NCI-H2081 treated with DMSO at 0.1 percent for 48 hours (cell line): ENCODE measurements at places on chromosomes 6 and 20.

DNA sequence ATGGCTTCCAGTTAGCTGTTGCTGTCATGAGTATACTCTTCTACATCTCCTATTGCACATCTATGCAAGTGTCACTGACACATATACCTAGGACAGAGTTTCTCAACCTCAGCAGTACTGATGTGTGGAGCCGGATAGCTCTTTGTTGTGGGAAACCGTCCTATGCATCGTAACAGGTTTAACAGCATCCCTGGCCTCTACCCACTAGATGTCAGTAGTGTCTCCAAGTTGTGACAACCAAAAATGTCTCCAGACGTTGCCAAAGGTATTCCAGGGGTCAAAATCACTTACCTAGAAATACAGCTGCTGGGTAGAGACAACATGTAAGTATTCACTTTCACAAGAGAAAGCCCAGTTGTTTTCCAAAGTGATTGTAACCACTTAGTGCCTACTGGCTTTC, 637.6 kb downstream of the RNF144B start:
- peak; percentile 9 for DNase-seq

GRCh38 chr6:109526905-109527628, 44.0 kb upstream of the ZBTB24 start:
- DNase-seq = peak; percentile 4

DNA sequence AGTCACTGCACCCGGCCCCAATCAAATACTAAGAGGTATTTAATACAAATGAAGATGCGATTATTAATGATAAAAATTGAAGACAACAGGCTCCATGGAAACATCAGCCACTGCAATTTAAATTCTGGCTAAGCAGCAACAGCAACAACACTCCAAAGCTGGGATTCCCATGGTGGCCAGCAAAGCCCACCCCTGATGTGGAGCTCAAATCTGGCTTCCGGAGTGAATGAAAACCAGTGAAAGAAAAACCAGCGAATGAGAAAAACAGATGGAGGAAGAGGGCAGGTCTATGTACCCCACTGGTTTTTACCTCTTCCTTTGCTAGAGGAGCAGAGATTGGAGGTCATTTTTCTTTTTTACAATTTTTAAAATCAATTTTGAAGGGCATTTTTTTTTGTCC, 135.9 kb upstream of the PDE10A start:
- DNase-seq = no peak

DNA sequence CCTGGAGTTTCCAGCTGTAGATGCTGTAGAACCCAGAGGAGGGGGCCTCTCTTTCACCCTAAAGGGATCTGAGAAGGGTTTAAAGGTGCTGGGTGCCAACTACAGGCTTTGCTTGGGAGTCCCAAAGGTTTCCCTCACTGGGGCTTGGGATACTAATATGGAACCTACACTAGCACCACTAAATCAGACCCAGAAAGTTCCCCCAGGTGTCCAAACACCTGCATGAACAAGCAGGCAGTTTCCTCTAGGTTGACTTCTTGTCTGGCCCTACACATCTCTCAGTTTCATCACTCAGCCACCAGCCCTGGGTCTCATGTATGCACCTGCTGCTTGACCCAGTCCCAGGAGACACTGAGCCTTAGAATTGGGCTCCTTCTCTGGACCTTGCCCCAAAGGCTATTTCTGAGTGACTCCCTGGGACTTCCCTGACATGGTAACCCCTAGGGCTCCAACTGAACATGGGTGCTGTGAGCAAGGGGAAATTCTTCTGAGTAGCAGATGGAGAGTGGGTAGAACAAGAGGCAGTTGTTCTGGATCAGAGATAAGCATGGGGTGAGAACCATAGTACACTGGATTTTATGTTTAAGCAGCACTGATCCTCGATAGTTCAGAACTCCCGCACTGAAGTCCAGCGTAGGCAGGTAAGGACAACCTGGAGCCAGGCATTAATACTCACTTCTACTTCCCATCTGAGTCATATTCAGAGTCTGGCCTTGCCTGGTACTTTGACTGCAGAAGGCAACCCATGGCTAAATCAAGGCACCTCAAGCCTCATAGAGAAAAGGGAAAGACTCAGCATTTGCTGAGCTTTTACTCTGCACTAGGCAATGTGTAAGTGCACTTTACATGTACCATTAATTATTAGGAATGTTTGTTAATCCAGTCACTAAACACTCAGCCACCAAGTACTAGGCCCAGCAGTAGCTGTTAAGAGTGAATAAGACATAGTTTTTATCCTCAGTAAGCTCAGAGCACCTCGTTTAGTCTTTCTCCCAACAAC, 16.8 kb downstream of the BCL2L1 start:
- DNase-seq = no peak

DNA sequence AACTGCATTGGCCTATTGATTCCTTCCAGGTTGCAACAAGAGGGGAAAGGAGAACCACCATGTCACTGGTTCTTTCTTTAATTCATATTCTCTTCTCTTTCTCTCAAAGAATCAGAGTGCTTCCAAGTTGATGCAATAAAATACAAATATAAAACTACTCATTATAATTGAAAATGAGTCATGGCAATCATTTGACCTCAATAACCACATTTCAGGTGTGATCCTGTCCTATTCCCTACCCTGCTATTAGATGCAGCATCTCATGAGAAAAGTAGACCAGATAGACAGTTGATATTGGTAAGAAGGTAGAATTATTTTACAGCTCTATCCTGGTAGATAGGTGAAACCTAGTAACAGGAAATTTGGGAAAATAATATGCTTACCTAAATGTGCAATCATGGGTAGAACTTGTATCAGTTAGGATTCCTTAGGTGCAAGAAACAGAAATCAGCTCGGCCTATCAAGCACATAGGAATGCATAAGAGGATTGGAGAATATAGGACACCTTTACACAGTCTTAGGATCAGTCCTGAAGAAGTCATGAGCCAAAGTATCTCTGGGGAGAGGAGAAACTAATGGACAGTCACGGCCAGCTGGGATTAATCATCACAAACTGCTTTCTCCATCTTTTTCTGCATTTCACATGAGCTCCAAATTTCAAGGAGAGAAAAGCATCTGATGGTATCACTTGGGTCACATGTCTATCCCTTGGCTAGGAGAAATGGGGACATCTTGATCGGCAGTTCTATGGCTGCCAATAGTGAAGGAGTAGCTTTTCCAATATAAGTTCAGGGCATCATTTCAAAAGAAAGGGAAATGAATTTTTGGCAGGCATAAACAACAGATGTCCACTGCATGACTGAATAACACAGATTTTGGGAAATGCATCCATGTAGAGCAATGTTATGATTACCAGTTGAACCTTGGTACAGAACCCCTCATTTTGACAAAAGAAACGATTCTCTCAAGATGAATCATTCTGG, 19.3 kb upstream of the RNF146 start:
- DNase-seq = no peak

GRCh38 chr6:81864124-81864523, 111.6 kb upstream of the TENT5A start:
- DNase-seq = no peak

DNA sequence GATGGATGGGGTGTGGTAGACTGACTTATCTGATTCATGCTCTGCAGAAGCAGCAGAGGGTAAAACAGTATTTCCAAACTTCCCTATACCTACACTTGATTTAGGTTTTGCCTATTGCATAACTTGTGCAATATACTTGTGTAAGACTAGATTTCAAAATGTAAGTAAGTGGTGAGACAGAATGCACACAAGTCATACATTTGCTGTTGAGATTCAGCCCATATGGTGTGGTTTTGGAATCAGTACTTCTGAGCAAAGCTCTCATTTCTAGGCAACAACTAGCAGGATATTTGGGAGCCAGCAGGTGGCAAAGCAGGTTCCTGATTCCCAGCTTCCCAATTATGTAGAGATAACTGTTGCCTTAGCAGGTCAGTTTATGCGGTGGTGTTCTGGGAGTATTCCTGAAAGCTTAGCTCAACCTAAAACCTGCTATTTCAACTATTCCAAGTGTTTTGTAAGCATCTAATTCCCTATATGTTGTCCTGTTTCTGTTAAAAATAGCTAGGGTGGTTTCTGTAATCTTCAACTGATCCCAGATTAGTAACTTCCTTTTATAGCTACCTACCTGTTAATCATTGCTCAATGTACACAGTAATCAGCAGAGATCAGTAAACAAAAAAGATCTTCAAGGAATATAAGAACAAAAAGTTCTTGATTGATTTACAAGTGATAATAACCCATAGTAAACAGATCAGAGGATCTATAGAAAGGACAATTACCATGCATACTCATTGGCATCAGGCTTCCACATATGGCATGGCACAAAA, 8.5 kb upstream of the FABP7 start:
- no peak for DNase-seq

DNA sequence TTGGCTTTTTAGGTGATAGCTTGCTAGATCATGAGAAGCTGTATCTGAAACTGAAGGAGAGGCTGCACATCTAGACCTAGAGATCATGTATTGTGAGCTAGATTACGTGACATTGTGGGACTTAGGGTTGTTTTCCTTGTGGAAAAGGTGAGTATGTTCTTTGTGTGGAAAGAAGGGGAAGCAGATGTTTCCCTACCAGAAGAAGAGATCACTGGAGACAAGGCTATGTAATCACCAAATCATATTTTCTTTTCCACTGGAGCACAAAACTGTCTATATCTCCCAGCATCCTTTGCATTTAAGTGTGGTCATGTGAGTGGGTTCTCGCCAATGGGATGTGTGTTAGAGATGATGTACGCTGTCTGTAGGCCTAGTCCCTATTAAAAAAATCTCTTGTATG, 7.0 kb upstream of the EPB41L2 start:
- no peak for DNase-seq

GRCh38 chr6:134546962-134547645, 229.2 kb upstream of the SGK1 start:
- no peak for DNase-seq

- DNase-seq = no peak
Observed at GRCh38 chr20:53579581-53580375, 13.9 kb downstream of the ZNF217 start.

- no peak for DNase-seq
Observed at GRCh38 chr20:39528436-39528835, 566.3 kb downstream of the DHX35 start.

DNA sequence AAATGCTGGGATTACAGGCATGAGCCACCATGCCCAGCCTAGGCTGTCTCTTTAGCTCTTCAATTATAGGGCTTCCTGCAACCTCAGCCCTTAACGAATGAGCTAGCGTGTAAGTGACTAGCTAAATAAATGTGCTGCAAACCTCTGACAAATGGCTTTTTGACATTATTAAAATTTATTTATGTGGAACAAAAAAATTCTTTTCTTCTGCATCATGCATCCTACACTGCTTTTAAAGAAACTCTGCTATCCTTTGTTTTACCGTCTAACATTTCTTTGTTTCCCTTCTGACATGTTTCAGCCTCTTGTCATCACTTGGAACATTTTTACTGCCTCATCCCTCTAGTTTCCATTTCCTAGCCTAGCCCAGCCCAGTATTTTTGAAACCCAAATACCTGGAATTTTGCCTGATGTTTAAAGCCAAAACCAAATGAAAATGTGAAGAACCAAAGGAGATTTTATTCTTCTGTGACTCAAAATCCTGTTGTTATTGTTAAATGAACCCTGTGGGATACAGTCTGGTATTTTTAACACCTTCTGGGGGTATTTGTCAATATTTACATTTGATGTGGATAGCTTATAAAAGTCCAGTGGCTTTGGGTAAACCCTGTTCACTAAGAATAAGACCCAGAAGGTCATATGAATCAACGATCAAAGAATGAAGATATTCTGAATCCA, 9.5 kb downstream of the NT5E start:
- DNase-seq = no peak

DNA sequence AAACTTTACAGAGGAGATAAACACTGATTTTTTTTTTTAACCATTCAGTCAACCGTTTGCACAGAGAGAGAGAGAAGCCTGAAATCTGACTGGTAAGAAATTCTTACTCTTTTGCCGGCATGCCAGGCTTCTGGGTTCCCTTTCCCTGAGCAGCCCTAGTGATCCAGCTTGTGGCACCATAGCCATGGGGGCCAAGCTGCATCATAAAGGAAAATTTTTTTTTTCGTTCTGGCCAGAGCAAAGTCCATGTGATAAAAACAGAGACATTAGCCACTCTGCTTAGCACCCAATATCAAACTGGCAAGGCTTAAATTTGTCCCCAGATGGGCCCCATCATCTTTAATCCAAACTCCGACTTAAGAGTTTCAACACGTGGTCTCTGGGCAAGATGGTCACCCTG, 44.5 kb downstream of the CEP85L start:
- no peak for DNase-seq

- DNase-seq = no peak
Observed at GRCh38 chr6:7538484-7538883, 3.0 kb upstream of the DSP start.

DNA sequence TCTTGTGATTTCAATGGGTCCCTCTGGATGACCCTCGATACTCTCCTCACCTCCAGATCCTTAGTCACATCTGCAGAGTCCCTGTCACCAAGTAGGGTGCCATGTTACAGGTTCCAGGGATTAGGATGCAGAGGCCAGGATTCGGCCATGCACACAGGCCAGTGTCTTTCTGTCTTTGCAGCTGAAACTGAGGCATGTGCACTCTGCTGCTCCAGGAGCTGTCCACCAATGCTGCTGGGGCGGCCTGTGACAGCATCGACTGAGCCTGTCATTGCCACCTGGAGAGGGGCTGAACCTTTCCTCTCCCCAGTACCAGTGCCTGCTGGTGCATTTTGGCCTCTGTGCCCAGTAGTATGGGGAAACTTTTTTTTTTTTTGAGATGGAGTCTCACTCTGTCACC, 4.4 kb upstream of the RBM38 start:
- no peak for DNase-seq

GRCh38 chr6:108348655-108349349, 53.9 kb downstream of the AFG1L start:
- no peak for DNase-seq

- DNase-seq = no peak
Observed at GRCh38 chr6:80223743-80224212, 117.3 kb downstream of the BCKDHB start.

DNA sequence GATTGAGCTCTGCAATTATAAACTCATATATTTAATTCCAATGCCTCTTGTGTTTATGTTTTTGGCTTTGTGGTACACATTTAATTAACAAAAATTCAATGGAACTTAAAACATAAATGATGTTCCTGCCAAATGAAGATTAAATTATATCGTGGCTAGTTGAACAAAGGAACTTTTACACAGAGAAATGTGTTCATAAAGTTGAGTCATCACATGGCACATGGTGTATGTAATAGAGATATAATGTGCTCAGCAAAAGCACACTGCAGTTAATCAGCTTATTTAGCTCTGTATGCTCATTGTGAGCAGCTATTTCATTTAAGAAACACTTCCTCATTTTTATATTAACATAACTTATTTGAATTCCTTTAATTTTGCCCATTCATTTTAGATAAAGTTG, 1295.6 kb upstream of the CITED2 start:
- no peak for DNase-seq

DNA sequence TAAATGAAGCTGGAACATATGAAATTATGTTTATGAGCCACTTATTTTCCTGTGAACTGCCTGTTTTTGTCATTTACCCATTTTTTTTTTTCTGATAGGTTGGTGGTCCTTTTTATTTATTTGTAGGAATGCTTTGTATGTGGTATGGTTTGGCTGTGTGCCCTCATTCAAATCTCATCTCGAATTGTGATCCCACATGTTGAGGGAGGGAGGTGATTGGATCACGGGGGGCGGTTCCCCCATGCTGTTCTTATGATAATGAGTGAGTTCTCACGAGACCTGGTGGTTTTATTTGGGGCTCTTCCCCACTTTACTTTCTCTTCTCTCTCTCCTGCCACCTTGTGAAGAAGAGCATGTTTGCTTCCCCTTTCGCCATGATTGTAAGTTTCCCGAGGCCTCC, 77.3 kb downstream of the CDH26 start:
- DNase-seq = no peak
